Memory B cell (primary cell): ENCODE measurements at places on chromosomes 7 and 10.

- peaks cover 20% of the 10 kb centered on the region for H3K4me1 ChIP-seq
- H3K27ac ChIP-seq = no peak overlapping the region
- no peaks in the 10 kb centered on the region for H3K27me3 ChIP-seq
- DNase-seq = no peak
- no peak overlapping the region for H3K4me3 ChIP-seq
Measured at GRCh38 chr10:118333871-118334270, 8.3 kb downstream of the FAM204A start.

- H3K4me3 ChIP-seq = no peak overlapping the region
- no peaks in the 10 kb centered on the region for H3K36me3 ChIP-seq
- no peaks in the 10 kb centered on the region for H3K4me1 ChIP-seq
Measured at GRCh38 chr7:154837622-154838021, 165.3 kb downstream of the PAXIP1 start.

- DNase-seq = no peak
- no peaks in the 10 kb centered on the region for H3K27me3 ChIP-seq
- no peak overlapping the region for H3K27ac ChIP-seq
- H3K4me1 ChIP-seq = peaks cover 31% of the 10 kb centered on the region
Measured at GRCh38 chr7:27966219-27966780, 214.3 kb downstream of the JAZF1 start.

DNA sequence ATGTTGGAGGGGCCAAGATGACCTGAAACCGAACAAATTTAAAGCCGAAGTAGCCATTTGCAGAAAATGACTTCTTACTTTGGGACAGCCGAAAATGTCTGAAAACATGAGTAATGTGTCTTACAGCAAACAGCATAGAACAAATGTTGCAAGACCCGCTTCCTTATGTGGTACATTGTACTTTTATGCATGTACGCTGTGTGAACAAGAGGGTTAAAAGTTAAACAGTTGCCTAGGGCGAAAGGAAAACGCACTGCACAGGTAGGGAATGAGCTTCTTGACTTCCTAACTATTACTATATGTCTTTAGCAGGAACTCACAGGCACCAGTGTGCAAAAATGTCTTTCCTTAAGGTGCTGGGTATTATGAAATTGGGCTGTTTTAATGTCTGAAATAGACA lies 303.5 kb upstream of the MGMT start:
- no peak for DNase-seq
- no peak overlapping the region for H3K27ac ChIP-seq
- no peak overlapping the region for H3K4me3 ChIP-seq
- H3K27me3 ChIP-seq = peaks cover 5% of the 10 kb centered on the region
- H3K36me3 ChIP-seq = no peaks in the 10 kb centered on the region
- no peaks in the 10 kb centered on the region for H3K4me1 ChIP-seq

- H3K27me3 ChIP-seq = no peaks in the 10 kb centered on the region
- no peak for DNase-seq
- no peaks in the 10 kb centered on the region for H3K36me3 ChIP-seq
- H3K4me3 ChIP-seq = no peak overlapping the region
- H3K4me1 ChIP-seq = peaks cover 4% of the 10 kb centered on the region
- no peak overlapping the region for H3K27ac ChIP-seq
Measured at GRCh38 chr7:22885797-22886261, 63.2 kb upstream of the TOMM7 start.

GRCh38 chr10:71631007-71631861 lies 88.3 kb downstream of the C10orf105 start:
- no peak overlapping the region for H3K27ac ChIP-seq
- H3K27me3 ChIP-seq = peaks cover 23% of the 10 kb centered on the region
- H3K36me3 ChIP-seq = no peaks in the 10 kb centered on the region
- no peak for DNase-seq
- no peaks in the 10 kb centered on the region for H3K4me1 ChIP-seq

GRCh38 chr10:75550191-75550590 lies 118.8 kb downstream of the LRMDA start:
- no peak for DNase-seq
- peaks cover 2% of the 10 kb centered on the region for H3K27me3 ChIP-seq
- no peak overlapping the region for H3K4me3 ChIP-seq
- no peaks in the 10 kb centered on the region for H3K4me1 ChIP-seq
- H3K36me3 ChIP-seq = no peaks in the 10 kb centered on the region

- H3K27ac ChIP-seq = no peak overlapping the region
- H3K4me1 ChIP-seq = peaks cover 4% of the 10 kb centered on the region
- H3K27me3 ChIP-seq = peaks cover 11% of the 10 kb centered on the region
- H3K4me3 ChIP-seq = no peak overlapping the region
- DNase-seq = no peak
Measured at GRCh38 chr7:116806046-116806944, 56.1 kb upstream of the CAPZA2 start.

DNA sequence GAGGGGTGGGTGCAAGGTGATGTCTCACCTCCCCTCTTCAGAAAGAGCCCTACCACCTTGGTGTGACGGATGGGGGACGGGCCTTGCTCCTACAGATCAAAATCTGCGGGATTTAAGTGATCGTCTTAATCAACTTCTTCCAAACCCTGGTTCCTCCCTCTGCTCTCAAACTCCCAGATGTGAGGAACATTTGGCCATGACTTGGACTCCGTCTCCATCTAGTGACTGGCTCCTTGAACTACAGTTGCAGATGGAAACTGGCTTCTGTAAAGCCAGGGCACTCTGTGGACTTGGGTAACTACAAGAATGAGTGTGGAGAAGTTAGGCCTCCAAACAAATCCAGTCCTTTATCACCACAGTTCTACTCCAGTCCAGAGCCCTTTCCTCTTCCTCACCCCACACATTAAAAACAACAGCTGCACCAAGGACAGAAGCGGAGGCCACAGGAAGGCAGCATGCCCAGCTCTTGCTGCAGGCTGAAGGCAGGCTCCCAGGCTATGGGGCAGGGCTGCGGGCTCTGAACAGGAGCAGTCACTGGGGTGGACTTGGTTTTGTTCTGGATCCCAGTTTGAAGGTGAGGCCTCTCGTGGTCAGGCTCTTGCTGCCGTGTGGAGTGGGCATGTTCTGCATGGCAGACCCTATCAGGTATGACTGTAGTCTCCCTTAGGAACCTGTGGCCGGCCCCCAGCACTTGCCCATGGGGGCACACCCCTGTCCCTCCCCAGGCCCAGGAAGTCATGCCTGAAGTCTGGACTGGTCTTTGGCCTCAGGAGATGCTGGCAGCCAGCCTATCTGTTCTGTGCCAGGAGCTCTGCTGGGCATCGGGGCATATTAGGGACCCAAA lies 79.4 kb downstream of the VWC2 start:
- no peaks in the 10 kb centered on the region for H3K4me1 ChIP-seq
- H3K36me3 ChIP-seq = no peaks in the 10 kb centered on the region
- no peak for DNase-seq
- no peak overlapping the region for H3K27ac ChIP-seq

DNA sequence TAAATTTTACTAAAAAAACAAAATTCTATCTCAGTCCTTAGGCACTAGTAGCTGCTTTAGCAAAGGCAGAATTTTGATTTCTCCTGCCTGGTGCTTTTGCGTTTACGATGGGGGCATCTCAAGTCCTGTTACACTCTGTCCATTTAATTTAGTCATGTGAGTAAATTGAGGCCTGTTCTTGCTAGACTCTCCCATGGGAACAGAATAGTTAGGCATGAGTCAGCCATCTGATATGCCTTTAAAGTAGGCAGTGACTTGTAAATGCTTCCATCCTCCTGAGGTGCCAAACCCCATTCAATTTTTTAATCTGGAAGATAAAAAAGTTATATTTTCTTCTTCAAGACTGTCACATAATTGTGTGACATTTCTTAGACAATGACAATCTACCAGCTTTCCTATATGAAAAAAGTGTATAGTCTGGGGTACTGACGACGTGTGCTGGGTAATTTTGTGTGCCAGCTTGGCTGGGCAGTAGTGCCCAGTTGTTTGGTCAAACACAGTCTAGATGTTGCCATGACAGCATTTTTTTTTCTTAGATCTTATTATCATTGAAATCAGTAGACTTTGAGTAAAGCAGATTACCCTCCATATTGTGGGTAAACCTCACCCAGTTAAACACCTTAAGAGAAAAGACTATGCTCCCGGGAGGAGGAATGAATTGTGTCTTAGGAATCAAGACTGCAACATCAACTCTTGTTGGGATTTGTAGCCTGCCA lies 603.4 kb downstream of the SORCS1 start:
- H3K27me3 ChIP-seq = peaks cover 2% of the 10 kb centered on the region
- no peak for DNase-seq
- no peak overlapping the region for H3K27ac ChIP-seq
- no peaks in the 10 kb centered on the region for H3K4me1 ChIP-seq
- no peaks in the 10 kb centered on the region for H3K36me3 ChIP-seq

DNA sequence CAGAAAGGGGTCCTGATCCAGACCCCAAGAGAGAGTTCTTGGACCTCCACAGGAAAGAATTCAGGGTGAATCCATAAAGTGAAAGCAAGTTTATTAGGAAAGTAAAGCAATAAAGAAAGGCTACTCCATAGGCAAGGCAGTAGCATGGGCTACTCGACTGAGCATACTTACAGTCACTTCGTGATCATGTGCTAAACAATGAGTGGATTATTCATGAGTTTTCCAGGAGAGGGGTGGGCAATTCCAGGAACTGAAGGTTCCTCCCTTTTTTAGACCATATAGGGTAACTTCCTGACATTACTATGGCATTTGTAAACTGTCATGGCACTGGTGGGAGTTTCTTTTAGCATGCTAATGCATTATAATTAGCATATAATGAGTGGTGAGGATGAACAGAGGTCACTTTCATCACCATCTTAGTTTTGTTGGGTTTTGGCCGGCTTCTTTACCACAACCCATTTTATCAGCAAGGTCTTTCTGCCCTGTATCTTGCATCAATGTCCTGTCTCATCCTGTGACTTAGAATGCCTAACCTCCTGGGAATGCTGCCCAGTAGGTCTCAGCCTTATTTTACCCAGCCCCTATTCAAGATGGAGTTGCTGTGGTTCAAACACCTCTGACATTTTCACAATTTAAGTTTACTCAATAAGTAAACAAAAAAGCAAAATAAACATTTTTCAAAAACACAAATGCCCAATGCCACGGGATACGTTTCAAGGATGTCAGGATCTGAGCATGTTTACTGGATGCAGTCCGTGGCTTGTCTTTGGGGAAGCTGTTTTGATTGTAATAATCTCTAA lies 37.0 kb downstream of the ALOX5 start:
- peaks cover 26% of the 10 kb centered on the region for H3K4me1 ChIP-seq
- peak overlapping the region; percentile 87 for H3K27ac ChIP-seq
- no peaks in the 10 kb centered on the region for H3K27me3 ChIP-seq
- DNase-seq = no peak
- peaks cover 41% of the 10 kb centered on the region for H3K36me3 ChIP-seq
- H3K4me3 ChIP-seq = no peak overlapping the region

GRCh38 chr7:151095828-151096475 lies 9.7 kb downstream of the AGAP3 start:
- H3K27me3 ChIP-seq = no peaks in the 10 kb centered on the region
- DNase-seq = no peak
- H3K4me1 ChIP-seq = peaks cover 2% of the 10 kb centered on the region
- H3K4me3 ChIP-seq = no peak overlapping the region

DNA sequence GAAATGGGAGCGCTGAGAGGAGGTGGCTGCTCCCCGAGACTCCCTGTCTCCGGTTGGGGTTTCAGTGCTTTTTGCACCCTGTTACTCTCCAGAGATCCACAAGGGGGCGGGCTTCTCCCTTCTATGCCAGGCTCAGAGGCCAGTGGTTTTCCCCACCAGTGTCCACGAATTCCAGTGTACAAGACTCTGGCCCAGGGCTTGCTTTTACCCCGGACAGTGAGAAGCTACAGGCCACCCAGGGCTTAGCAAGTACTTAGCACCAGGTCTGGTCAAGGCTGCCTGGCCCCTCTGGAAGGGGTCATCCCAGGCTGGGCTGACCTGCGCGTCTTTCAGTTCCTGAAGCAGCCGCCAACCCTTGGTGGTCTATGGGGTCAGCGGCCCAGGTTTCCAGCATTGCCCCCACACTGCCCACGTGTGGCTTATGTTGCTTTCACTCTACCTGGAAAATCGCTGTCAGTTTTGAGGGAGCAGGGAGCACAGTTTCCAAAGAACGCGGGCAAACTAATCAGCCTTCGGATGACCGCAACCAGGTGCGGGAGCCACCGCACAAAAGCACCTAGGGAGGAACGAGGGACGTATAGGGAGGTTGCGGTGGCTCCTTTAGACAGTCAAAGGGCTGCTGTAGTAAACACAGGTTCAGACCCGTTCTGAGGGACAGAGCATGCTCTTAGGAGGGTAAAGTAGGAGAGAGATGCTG lies 6.8 kb downstream of the CYP26A1 start:
- no peak overlapping the region for H3K4me3 ChIP-seq
- DNase-seq = no peak
- no peak overlapping the region for H3K27ac ChIP-seq
- H3K4me1 ChIP-seq = peaks cover 2% of the 10 kb centered on the region

DNA sequence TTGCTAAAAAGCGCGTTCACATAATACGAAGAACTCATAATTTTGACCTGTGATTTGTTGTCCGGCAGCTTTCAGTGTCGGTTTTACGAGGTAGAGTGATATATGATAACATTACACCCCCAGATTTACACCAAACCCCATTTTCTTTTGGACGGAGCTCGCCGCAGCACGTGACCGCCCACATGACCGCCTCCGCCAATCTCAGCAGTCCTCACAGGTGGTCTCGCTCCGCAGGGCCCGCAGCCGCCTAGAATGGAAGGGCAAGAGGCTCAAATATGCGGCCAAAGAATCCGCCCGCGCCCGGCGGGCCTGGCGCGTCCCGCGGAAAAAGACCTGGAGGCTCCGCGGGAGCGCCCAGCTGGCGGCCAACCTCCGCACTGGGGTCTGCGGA lies at the start of gene HOXA7:
Gene HOXA7, minus strand, starts transcription at position 168 of the 391 bp plus-strand sequence. Its CDS starts 130 bp downstream, at position 38.
- peaks cover 24% of the 10 kb centered on the region for H3K4me1 ChIP-seq
- peak within 1 kb of the TSS; percentile 3 for H3K4me3 ChIP-seq
- peaks cover 47% of the 10 kb centered on the region for H3K27me3 ChIP-seq
- H3K36me3 ChIP-seq = peaks cover 2% of the 10 kb centered on the region
- peak within 1 kb of the TSS; percentile 86 for H3K27ac ChIP-seq
- DNase-seq = no peak

- H3K4me1 ChIP-seq = peaks cover 32% of the 10 kb centered on the region
- no peak for DNase-seq
- peak overlapping the region; percentile 91 for H3K4me3 ChIP-seq
- peaks cover 7% of the 10 kb centered on the region for H3K36me3 ChIP-seq
Measured at GRCh38 chr7:100434297-100435144, 1.8 kb downstream of the PPP1R35 start.

- no peak overlapping the region for H3K27ac ChIP-seq
- no peak overlapping the region for H3K4me3 ChIP-seq
- no peaks in the 10 kb centered on the region for H3K27me3 ChIP-seq
Measured at GRCh38 chr10:6228010-6228511, 25.3 kb downstream of the PFKFB3 start.

DNA sequence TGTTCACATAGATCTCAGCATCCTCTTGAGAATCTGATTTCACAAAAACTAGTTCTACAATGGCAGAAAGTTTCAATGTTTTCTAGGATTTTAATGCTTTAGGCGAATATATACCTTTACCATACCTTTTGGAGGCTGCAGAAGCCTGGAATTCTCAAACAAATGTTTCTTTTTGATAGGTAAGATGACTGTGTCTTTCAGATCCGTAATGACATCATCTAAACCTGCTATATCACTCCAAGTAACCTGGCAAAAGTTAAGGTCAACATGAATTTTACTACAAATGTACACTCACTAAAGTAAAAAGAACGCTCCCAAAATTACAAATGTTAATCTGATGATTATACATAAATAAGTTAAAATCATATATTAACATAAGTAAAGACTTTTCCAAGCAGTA lies 27.8 kb downstream of the ATAD1 start:
- H3K27me3 ChIP-seq = no peaks in the 10 kb centered on the region
- peaks cover 13% of the 10 kb centered on the region for H3K4me1 ChIP-seq
- H3K4me3 ChIP-seq = no peak overlapping the region
- DNase-seq = no peak
- H3K27ac ChIP-seq = no peak overlapping the region
